ENCODE measurements at places on chromosomes 4 and X.

DNA sequence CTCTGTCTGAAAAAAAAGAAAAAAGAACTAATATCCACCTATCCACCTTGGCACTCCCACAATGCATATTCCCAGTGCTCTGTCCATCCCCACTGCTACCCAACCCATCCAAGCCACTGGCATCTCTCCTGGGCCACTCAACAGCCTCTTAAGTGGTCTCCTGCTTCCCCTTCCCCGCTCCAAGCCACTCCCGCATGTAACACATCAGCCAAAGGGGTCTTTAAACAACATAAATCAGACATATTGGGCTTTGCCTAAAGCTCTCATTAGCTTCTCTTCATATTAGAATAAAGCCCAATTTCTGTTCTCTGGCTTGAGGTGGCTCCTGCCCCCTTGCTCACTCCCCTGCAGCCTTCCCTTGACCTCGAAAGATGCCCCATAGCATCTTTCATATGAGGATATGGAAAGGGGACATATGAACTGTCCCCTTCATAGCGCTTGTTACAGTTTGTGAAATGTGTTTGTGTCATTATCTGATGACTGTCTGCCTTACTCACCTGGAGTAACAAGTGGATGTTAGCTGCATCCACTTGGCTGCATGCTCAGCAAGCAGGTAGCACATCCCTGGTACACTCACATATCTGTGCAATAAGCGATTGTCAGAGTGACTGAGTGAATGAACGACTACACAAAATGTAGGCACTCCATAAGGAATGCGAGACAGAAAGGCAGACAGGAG, 3.1 kb downstream of the BLOC1S4 start:
- DNase-seq = no peak

DNA sequence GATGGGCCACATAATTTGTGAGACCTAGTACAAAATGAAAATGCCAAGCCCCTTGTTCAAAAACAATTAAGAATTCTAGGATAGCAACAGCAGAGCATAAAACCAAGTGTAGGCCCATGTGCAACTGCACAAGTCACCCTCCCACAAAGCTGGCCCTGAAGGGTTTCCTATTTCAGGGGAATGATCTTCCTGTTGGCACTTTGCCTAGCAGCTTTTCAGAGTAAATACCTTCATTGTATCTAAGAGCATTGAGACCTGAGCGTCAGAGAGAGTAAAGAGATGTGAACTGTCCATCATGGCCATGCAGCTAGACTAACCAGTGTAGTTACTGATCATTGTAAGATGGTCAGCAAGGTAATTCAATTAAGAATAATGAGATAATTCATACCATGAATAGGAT, 113.6 kb downstream of the CNKSR2 start:
- DNase-seq = no peak

DNA sequence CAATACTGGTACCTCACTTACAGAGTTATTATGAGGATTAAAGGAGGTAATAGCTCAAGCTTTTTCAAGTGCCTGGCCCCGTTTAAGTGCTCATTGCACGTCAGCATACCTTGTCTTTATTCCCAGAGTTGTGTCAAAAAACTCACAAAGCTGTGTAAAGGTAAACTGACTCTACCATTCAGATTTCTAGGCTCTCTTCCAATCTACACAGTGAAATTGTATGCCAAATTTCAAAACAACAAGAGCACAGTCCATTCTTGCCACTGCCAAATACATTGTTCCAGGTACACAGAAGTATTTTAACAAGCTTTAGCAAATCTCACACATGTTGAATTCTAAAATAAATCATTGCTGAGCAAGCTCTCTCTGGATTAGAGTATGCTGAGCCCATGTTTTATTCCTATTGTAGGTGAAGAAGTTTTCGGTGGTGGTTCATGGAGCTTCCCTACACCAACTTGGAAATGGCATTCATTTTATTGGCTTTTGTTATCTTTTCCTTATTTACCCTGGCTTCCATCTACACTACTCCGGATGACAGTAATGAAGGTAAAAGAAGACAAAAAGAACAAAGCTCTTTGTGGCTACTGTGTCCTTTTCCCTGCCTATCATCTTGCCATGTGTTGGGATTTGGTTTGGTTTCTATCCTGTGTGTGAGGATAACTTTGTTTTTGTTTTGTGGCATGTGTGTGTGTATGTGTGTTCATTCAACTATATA, 16.2 kb downstream of the SMIM31 start:
- DNase-seq = no peak

DNA sequence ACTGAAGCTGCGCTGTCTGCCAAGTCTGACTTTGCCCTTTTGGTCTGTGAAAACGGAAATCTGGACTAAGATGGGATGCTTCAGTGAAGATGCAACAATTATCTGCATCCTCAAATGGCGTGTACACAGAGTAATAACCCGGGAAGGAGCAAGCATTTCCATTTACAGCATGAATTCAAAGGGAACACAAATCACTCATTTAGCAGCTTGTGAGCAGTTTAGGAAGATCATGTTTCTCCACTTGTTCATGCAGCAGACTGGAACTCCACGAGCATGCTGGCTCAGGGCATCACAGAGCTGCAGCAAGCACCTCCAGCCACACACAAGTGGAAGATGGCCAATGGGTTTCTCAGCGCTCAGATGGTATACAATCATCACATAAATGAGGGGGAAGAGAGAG, 175.5 kb downstream of the NLGN4X start:
- no peak for DNase-seq

- DNase-seq = no peak
Observed at GRCh38 chr4:165207016-165207430, 338 bp upstream of the KLHL2 start.

- peak; percentile 11 for DNase-seq
Observed at GRCh38 chr4:113825272-113825671, 63.7 kb upstream of the CAMK2D start.

- DNase-seq = no peak
Observed at GRCh38 chr4:40363382-40363920, 28.3 kb downstream of the CHRNA9 start.

DNA sequence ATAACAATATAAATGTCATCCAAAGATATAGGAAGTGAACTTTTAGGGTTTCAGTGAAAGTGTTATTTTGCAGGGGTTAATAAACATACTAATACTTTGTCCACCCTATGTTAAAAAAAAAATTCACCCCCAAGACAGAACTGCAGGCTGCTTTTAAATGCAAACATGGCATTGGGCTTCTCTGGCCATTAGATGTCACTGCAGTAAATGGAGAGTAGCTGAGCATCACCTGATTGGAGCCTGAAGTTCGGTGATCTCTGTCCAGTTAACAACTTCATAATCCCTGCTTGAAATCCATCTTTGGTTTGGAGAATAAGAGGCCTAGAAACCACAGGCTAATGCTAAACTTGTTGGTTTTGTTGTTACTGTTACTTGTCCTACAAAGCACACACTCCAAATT, 18.7 kb downstream of the SLC25A43 start:
- no peak for DNase-seq

DNA sequence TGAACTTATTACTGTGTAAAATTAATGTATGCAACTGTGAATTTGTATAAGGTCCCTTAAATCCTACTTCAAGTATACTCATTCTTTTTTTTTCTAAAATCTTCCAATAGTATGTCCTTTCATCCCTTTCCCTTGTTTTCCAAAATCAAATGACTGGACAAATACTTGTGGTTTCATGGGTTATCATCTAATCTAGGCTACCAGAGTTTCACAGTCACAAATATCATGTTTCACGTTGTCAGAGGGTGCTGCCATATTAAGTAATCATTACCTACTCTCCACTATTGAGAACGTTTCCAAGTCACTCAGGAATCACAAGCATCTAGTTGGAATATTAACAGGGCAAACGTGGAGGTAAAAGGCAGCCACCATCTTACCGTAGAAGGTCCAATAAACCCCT, 1235.0 kb upstream of the TENM3 start:
- DNase-seq = no peak

- no peak for DNase-seq
Observed at GRCh38 chr4:19224820-19225219, 1026.9 kb upstream of the SLIT2 start.

DNA sequence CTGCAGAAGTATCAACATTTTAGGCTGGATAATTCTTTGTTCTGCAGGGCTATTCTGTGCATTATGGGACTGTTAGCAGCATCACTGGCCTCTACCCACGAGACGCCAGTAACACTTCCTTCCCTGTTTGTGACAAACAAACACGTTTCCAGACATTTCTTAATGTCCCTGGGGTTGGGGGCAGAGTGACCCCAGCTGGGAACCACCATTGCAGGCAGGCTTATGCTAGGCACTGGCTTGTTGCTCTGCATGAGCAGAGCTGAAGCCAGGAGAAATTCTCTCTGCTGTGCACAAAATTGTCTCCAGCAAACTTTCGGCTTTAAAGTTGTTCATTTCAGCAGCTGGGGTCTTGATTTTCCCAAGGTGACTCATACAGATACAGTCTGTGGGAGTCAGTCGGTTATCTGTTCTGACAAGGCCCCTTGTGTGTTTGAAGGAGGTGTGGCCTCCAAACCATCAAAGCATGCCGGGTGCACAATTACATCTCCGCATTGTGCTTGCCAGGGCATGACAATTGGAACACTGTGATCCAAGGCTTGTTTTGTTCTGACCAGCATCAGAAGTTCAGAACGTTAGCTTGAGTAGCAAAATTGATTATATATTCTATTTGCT, 156.4 kb upstream of the BOD1L1 start:
- no peak for DNase-seq

DNA sequence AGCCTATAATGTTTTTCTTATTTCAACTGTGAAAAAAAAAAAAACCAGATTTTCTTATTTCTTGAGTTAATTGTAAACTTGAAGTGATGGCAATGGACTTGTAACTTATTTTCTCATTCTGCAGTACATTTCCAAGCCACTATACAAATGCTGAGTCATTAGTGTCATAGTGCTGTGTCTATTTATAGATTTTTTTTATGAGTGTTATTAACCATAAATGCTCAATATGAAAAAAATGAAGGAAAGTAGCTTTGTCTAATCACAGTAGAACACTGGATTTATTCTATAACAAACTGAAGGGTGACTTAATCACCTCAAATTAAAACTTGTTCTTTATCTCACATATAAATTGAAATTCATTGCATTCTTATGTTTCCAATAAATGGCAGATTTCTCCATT, 718.6 kb downstream of the CCSER1 start:
- no peak for DNase-seq

GRCh38 chrX:148609515-148610327, 109.3 kb downstream of the AFF2 start:
- no peak for DNase-seq

- no peak for DNase-seq
Observed at GRCh38 chr4:1447676-1448588, 41.7 kb upstream of the NKX1-1 start.

GRCh38 chrX:121903961-121904360, 856.6 kb downstream of the GLUD2 start:
- DNase-seq = no peak

DNA sequence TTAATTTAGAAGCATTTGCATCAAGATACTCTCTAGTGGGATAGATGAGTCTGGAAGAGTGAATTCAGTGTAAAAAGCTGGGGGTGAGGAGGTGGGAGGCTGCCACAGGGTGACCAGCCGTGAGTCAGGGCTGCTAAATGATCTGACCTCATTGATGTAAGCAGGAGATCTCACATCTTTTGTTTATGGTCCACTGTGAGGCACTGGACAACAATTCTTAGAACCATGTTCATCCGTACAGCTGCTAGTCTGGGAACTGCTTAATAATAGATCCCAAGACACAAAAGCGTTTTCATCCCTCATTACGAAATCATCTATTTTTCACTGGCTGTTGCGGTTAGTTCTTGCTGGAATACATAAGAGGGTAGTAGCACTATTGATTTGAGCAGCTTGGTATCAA, 14.1 kb downstream of the KLF3 start:
- no peak for DNase-seq

- no peak for DNase-seq
Observed at GRCh38 chrX:152822383-152823086, 8.0 kb downstream of the CETN2 start.
